ENCODE measurements at places on chromosomes 16 and 17.

GRCh38 chr17:72407336-72407909 lies 286.6 kb downstream of the SOX9 start:
- DNase-seq, result no peak

GRCh38 chr16:56438038-56438437 lies 12.7 kb upstream of the AMFR start:
- DNase-seq, result no peak

DNA sequence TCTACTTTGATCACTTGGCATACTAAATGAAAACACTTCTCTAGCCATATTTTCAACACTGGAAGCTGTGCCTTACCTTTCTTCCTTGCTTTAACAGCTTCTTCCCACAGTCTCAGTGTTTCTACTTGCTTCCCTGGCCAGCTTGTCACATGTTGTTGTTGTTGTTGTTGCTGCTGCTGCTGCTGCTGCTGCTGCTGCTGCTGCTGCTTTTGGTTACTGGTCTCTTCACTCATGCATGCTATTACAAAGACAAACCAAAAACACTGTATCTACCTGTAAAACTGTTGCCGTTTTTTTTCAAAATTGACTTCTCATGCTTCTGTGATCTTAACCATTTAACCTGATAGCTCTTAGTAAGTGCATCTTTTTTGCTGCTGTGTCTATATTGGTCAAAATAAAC lies 9.0 kb downstream of the VEZF1 start:
- DNase-seq, result no peak

GRCh38 chr16:70250748-70251628 lies 752 bp downstream of the EXOSC6 start:
- DNase-seq, result peak; percentile 14

DNA sequence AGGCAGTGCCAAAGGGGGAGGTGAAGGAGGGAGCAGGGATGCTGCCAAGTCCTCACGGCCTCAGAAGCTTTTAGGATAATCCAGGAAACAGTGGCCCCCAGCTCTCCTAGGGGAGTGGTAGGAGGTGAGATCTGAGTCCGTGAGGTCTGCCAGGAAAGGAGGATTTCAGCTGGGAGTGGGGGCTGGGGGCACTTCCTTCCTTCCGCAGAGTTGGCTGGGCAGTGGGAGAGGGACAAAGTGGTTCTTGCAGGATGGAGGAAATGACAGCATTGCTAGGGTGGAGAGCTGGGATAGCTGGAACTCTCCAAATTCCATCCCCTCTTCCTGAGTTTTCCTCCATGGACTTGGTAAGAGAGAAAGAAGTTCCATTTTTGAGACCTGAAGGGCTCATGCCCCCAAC lies 4.8 kb upstream of the SP6 start:
- no peak for DNase-seq

DNA sequence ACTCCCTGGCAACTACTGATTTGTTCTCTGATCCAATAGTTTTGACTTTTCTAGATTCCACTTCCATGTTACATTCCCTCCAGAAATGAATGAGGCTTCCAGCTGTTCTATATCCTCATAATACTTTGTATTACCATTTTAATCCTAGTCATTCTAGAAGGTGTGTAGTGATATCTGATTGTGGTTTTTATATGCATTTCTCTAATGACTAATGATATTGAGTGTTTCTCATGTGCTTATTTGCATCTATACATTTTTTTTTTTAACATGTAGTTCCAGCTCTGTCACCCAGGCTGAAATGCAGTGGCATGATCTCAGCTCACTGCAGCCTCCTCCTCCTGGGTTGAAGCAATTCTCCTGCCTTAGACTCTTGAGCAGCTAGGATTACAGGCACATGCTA lies 7.3 kb downstream of the ADGRG5 start:
- DNase-seq, result no peak

- DNase-seq, result no peak
Measured at GRCh38 chr16:81797443-81797842, 18.4 kb downstream of the PLCG2 start.

Measured in activated T-helper 1 cell treated with Interleukin-2 at 50 U/mL for 16 hours (primary cell).